Peyer's patch (tissue), 4 donors: ENCODE measurements at places on chromosomes 12 and 14.
A peak's percentile ranks its signal among the peaks of the same experiment; 100 is the strongest.

- no peaks in the 10 kb centered on the region for H3K36me3 ChIP-seq
- H3K27me3 ChIP-seq, result no peaks in the 10 kb centered on the region
- no peak overlapping the region for H3K4me3 ChIP-seq
- peak; percentile 63 for DNase-seq
- no peaks in the 10 kb centered on the region for H3K4me1 ChIP-seq
- H3K27ac ChIP-seq, result no peak overlapping the region
Measured at GRCh38 chr12:130026608-130027176, 122.9 kb upstream of the TMEM132D start.

DNA sequence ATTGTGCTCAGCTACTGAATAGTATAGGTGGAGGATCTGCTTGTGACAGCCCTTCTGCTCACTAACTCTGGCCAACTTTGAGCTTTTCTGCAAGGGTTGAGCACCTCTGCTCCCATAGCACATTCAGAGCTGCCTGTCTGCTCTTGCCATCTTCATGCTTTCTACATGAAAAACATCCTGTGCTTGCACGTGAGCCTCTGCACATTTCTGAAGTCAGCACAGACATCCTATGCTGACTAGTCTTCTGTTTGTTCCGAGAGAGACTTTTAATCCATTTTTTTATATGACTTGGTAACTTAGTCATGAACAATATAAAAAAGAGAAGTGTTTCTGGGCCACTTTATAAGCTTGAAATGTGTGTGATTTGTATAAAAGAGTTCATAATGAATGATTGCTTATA, 969.3 kb downstream of the TMTC2 start:
- no peaks in the 10 kb centered on the region for H3K36me3 ChIP-seq
- no peak for DNase-seq
- no peaks in the 10 kb centered on the region for H3K4me1 ChIP-seq
- H3K27me3 ChIP-seq, result no peaks in the 10 kb centered on the region

DNA sequence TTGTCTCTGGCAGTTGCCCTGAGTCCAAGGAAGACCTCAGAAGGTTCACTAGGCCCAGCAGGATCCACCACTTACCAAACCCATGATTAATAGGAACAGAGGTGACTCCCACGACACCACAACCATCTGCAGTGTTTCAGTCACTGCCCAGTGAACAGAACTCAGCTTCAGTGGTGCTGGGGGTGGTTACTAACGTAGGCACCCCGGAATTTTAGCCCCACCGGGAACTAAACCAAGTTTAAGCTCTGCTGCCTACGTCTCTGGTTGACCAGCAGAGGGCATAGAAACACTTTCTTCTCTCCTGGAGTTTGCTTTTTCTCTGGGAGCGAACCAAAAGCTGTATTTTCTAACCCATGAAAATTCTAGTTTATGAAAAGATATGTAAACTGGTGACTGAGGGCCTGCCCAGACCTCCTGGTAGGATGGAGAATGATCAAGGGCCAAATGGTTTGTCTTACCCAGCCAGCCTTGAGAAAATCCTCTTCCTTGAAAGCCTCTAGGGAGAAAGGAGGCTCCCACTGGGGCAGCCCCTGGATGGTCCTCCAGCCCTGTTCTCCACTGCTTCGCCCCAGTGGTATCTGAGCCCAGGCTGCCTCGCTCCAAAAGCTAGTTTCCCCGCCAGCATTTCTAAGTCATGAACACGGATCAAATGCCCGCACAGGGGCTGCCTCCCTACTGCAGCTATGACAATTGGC, 379.8 kb downstream of the DPF3 start:
- DNase-seq, result no peak
- H3K27ac ChIP-seq, result no peak overlapping the region
- H3K36me3 ChIP-seq, result no peaks in the 10 kb centered on the region
- no peak overlapping the region for H3K4me3 ChIP-seq

GRCh38 chr12:40552868-40553267, 139.4 kb upstream of the CNTN1 start:
- H3K27ac ChIP-seq, result no peak overlapping the region
- no peak for DNase-seq
- H3K4me1 ChIP-seq, result no peaks in the 10 kb centered on the region

- no peaks in the 10 kb centered on the region for H3K36me3 ChIP-seq
- peak overlapping the region; percentile 85 for H3K4me3 ChIP-seq
- no peak for DNase-seq
- peak overlapping the region; percentile 94 for H3K27ac ChIP-seq
- peaks cover 9% of the 10 kb centered on the region for H3K4me1 ChIP-seq
Measured at GRCh38 chr12:991350-992333, 619 bp downstream of the ERC1 start.

DNA sequence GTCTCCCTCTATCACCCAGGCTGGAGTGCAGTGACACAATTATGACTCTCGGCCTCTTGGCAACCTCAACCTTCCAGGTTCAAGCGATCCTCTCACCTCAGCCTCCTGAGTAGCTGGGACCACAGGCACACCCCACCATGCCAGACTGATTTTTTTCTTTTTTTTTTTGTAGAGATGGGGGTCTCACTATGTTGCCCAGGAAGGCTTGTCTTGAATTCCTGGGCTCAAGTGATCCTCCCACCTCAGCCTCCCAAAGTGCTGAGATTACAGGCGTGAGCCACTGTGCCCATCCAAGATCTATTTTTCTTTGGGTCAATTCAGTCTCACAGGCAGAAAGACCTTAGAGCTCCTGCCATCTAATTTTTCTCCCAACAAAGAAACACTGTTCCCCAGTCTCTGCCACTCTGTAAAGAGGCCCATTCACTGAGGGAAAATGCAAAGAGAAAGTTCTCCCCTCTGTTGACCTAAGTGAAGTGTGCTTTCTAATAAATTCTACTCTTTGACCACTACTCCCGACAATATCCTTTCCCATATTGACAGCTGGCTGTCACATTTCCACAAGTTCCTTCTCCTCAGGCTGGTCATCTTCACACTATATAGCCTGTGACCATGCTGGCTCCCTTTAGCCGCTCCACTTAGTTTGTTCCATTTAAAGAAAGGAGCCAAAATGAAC, 23.3 kb downstream of the TMED8 start:
- no peaks in the 10 kb centered on the region for H3K4me1 ChIP-seq
- no peaks in the 10 kb centered on the region for H3K27me3 ChIP-seq
- H3K4me3 ChIP-seq, result no peak overlapping the region
- no peak overlapping the region for H3K27ac ChIP-seq

DNA sequence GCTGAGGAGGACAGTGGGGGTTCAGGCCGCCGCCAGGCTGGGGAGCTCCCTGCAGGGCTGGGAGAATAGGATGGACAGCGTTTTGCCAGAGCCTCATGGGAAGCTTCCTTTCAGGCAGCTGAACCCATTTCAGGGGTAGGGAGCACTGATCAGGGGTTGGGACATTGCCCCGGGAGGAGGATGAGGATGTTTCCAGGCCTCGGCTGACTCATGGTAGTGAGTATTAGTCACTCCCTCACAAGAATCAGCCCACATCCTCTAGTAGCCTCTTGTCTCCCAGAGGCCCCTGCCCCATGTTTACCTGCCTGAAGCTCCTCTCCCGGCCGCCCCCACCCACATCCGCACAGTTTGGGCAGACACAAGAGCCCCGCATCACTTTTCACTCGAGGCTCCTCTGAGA, 89.8 kb downstream of the ZFP36L1 start:
- H3K4me3 ChIP-seq, result no peak overlapping the region
- no peaks in the 10 kb centered on the region for H3K4me1 ChIP-seq
- H3K27me3 ChIP-seq, result no peaks in the 10 kb centered on the region
- no peak for DNase-seq
- H3K36me3 ChIP-seq, result no peaks in the 10 kb centered on the region
- H3K27ac ChIP-seq, result no peak overlapping the region

DNA sequence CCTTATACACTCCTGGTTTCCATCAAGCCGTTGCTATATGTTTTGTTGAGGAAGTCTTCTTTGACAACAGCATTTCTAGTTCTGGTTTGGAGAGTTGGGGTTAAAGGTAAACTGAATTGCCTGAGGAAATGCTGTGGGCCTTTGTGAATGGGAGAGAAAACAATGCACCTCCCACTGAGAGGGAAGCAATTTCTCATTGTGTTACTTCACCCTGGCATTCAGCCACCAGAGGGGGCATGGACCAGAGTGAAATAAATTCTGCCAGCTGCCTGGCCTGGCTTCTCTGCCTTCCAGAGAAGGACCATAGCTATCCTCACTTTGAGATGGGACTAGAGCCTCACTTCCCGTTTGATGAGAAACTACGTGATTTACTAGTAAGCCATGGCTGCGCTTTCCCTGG, 475.3 kb downstream of the EGLN3 start:
- H3K4me1 ChIP-seq, result no peaks in the 10 kb centered on the region
- no peaks in the 10 kb centered on the region for H3K36me3 ChIP-seq
- no peaks in the 10 kb centered on the region for H3K27me3 ChIP-seq
- peak; percentile 57 for DNase-seq
- H3K27ac ChIP-seq, result no peak overlapping the region

DNA sequence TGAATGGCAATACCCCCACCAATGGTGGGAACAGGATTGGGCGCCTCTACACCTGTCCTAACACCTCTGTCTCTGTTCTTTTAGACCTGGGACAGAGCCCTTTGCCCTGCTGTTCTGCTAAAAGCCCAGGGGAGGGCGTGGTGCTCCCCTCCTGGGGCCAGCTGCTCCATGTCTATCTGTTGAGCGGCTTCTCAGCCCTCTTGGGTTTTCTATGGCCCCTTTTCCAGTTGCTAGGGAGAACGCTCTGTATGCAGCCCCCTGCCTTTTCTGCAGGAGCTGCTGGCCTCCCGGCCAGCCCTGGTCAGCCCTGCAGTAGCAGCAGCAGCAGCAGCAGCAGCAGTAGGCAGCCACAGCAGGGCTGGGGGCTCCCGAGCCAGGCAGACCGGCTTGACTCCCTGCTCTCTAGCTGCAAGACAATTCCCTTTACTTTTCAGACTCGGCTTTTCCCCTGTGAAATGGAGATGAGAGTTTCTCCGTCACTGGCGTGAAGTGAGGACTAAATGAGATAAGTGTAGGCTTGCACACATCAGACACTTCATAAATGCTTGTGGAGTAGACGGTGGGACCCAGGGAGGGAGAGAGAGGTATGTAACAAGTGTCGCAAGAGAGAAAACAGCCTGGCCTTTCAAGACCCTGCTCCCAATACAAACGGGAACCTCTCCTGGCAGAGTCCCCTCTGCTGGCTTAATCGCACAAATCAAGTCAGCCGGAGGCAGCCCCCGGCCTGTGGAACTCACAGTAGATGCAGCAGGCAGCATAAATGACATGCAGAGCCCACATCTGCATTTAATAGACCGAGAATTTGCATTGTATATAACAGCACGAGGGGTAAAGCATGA, 1.0 kb downstream of the RTL1 start:
- no peaks in the 10 kb centered on the region for H3K27me3 ChIP-seq
- H3K36me3 ChIP-seq, result no peaks in the 10 kb centered on the region
- no peak for DNase-seq

- no peaks in the 10 kb centered on the region for H3K4me1 ChIP-seq
- no peak overlapping the region for H3K4me3 ChIP-seq
- H3K27me3 ChIP-seq, result no peaks in the 10 kb centered on the region
- DNase-seq, result no peak
- no peaks in the 10 kb centered on the region for H3K36me3 ChIP-seq
Measured at GRCh38 chr14:49089107-49089506, 497.1 kb downstream of the RPS29 start.

DNA sequence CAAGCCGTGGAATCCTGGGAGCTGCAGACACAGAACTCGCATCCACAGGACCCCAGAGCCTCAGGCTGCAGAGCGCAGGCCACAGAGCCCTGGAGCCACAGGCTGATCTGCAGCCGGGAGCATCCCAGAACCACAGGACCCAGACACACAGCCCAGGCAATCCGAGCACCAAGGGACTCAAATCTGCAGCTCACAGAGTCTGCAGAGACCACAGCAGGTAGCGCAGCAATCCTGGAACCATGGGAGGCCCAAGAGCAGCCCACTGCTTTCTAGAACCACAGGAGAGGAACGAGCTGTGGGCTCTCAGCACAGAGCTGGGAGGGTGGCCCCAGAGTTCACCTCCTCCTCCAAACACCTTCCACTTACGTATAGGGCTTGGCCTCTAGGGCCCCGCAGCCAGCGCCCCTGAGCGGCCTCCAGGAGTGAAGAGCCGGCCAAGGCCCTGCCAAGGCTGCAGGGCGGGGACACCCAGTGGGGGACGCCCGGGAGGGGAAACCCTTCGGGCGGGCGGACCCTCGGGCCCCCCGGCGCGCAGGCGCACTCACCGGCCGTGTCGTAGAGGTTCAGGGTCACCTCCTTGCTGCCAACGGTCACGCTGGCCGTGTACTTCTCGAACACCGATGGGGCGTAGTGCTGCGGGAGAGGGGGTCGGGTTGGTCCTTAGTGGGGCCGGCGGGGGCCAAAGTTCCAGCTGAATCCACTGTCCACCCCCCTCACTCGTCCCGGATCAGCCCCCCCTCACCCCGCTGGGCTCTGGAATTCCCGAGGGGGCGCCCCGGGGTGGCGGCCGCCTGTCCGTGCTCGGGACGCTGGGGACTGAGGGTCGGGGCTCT, 665 bp downstream of the RHOF start:
- peaks cover 40% of the 10 kb centered on the region for H3K4me1 ChIP-seq
- DNase-seq, result peak; percentile 83
- no peaks in the 10 kb centered on the region for H3K27me3 ChIP-seq
- H3K4me3 ChIP-seq, result peak overlapping the region; percentile 69
- H3K27ac ChIP-seq, result peak overlapping the region; percentile 97

DNA sequence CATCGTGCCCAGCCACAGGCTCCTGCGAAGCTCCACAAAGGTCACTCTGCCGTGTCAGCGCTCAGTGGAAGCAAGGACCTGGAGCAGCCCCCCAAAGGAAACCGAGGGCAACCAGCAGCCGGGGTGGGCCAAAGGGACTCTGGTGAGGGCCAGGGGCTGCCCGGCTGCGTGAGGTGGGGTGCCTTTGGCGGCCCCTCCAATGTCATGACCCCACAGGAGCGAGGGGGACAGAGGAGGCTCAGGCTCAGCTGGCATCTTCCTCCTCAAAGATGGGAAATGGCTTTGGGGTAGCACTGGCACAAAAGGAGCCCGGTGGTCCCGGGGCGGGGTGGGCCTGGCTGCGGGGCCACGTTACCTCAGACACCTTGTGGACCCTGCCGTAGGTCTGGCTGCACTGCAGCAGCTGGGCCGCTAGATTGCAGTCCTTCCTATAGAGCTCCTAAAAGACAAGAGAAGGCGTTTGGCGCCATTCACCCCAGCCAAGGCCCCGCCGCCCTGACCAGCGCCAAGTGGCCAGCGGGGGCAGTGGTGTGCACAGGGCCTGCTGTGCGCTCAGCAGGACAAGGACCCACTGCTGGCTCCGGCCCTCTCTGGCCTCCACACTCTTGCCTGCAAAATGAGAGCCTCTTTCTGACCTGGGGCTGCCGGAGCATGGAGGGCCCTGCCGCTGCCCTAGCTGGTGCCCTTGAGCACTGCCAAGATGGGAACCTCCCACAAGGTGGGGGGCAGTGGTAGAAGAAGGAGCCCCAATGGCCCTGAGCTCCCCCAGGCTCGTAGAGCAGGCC, 46.9 kb downstream of the BEGAIN start:
- no peak for DNase-seq
- no peak overlapping the region for H3K27ac ChIP-seq
- no peak overlapping the region for H3K4me3 ChIP-seq
- H3K4me1 ChIP-seq, result no peaks in the 10 kb centered on the region

GRCh38 chr14:54364555-54365415, 32.0 kb upstream of the CDKN3 start:
- H3K4me1 ChIP-seq, result peaks cover 11% of the 10 kb centered on the region
- no peaks in the 10 kb centered on the region for H3K27me3 ChIP-seq
- no peak for DNase-seq
- peak overlapping the region; percentile 25 for H3K27ac ChIP-seq
- no peaks in the 10 kb centered on the region for H3K36me3 ChIP-seq
